Astrocyte of the spinal cord (primary cell): ENCODE measurements at places on chromosomes 5 and 9.

DNA sequence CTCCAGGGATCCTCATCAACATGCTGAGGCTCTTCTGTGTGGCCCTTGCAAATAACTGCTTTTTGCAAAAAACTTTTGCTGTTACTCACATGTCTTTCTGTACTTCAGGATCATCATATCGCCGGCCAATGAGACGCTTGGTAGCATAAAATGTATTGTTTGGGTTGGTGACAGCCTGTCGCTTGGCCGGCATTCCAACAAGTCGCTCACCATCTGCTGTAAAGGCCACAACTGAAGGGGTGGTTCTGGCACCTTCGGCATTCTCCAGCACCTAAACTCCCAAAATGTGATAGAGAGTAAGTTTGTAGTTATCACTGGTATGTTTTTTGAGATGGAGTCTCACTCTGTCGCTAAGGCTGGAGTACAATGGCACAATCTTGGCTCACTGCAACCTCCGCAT is 4.3 kb downstream of the HSPA9 start:
- DNase-seq: no peak

DNA sequence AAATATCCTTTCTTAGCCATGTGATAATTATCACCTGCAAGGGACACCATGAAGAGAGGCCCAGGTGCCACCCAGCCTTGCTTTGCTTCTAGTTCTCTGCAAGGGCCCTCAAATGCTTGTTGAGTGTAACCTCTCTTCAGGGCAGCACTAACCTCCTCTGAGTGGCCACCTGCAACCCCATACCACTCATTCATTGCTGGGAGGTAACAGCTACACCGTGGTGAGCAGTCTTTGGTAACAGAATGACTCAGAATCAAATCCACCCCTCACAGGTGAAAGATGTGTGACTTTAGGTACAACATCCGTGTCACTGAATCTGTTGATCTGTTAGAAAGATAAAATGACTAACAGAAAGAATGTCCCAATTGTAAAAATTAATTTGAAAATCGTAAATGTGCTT is 365.1 kb upstream of the TRPC7 start:
- no peak for DNase-seq

GRCh38 chr5:40623480-40624420 is 56.0 kb upstream of the PTGER4 start:
- DNase-seq: no peak

DNA sequence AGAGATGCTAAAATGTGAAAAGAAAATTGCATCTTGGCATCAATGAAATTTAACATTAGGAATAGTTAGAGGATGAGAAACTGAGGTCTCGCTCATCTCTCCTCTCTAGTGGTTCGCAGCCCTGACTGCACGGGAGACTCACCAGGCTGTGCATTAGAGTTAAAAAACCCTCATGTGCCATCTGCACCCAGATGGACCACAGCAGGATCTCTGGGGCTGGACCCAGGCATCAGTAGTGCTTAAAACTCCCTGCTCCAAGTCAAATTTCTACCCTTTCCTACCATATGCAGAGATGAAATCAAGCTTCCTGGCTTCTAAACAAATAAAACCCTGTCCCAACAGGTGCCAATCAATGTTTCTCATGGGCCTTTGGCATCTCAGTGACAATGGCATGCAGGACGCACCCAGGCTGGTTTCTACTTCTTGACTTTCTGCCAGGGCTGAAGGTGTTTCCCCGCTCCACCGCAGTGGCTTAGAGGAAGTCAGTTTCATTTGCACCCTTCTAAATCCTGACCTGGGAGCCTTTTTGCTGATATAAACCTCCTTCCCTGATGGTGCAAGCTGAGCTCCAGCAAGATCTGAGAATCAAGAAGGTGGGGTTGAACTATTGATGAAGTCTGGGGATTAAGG is 132.6 kb downstream of the NSG2 start:
- no peak for DNase-seq
